ENCODE measurements at places on chromosomes 5 and 9.

DNA sequence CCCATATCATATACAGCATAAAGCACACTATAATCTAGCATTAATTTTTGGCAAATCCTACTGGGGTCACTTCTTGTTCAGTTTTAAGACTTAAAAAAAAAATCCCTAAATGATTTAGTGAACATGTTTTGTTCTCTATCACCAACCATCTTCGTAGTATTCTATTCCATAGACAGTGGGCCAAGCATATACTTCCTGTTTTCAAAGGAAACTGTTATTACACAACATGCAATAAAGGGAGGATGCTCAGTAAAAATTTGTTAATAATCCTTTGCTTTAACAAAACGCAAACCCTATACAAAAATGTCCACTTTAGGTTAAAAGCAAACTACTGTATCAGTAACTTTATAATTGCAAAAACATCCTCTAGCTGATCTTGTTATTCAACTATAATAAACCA lies 13.0 kb downstream of the CCNH start:
- no peak for DNase-seq

GRCh38 chr9:127828262-127829031 lies 25.8 kb downstream of the FPGS start:
- DNase-seq = no peak

- no peak for DNase-seq
Observed at GRCh38 chr5:173498739-173499470, 117.5 kb downstream of the BOD1 start.

DNA sequence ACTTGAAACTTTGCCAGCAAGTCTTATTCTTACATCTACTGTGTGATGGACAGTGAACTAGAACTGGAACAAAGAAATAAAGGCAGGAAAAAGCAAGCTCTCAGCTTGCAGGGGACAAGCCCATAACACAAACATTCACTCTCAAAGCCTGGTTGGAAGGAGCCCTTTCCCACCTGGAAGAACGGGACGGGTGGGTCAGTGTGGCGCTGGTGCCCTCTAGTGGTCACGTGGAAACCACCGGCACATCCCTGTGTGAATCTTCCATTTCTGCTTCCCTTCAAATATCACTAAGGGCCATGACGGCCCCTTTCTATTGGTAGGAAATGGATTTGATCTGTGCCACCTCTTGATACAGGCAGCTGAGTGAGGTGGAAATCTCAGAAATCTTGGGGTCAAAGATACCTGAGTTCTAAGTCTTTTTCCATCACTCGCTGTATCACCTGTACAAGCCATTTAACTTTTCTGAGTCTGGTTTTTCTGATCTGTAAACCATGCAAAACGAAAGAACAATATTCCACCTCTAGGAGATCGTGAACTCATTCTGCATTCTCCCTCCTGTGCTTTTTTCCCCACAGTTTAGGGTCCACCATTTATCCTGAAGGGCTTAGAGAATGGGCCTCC lies 211.6 kb downstream of the MSX2 start:
- DNase-seq = no peak

DNA sequence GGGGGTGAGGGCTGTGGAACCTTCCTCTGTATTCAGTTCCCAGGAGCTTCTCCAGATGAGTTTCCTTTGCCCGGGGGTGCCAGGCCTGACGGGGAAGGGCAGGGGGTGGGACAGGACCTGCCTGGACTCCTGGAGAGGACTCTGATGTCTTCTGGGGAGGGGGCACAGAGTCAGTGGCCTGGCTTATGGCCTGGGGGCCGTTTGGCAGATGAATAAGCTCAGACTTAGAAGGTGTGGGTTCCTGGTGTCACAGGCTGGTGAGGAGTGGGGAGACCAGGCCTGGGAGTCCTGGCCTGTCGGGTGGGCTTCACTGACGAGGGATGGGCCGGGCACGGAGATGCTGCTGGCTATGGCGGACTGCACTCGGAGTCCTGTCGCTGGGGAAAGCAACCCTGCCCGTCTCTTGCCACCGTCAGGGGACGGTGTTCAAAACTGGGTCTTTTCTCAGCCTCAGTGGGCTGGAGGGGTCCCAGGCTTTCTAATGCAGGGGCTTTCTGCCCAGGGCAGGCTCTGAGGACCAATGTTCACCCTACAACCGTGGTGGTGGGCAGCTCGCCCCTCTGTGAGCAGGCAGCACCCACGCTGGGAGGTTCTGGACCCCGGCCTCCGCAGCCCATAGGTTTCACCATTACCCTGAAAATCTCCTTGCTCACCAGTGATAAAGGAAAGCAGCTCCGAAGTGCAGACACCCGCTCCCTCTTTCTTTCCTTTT lies 16.2 kb downstream of the COL5A1 start:
- no peak for DNase-seq

DNA sequence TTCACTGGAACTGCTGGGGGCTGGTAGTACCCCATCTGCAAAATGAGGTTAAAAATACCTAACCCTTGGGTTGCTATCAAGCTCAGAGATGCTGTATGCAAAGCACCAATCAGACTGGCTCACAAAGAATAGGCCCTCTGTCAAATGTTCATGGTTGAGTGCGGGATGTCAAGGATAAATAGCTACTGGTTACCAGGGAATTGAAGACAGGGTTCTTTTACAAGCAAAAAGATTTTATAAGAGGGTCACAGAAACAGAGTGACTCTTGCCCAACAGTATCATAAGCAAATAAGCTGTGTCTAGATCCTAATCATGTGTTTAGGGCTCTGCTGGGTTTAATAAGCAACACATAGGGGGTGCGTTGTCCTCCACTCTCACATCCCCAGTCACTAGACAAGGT lies 11.9 kb downstream of the SYK start:
- DNase-seq = no peak
